ENCODE measurements at places on chromosomes 6 and 20.

DNA sequence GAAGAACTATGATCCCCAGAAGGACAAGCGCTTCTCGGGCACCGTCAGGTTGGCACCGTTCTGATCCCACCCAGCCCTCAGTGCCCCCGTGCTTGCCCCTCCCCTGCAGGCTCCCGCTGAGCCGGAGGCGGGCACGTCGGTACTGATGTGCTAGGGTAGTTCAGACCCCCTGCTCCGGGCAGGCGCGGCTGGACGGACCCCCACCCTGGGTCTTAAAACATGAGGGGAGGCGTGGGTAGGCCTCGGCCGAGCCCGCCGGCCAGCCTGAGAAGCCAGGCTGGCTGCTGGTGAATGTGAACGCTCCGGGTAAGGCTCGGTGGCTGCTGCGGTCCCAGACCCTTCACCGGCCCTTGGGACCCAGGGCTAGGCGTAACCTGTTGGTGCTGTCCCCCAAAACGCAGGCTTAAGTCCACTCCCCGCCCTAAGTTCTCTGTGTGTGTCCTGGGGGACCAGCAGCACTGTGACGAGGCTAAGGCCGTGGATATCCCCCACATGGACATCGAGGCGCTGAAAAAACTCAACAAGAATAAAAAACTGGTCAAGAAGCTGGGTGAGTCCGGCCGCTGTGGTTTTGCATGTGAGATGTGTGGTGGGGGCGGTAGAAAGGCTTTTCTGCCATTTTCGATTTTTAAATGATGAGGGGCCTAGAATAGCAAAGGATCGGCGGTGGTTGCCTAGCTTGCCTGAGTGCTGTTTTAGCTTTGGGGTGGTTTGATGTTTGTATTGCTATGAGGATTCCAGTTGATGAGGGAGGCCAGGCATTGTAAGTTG is 964 bp downstream of the RPL10A start:
- no peak for DNase-seq
- peaks cover 39% of the 10 kb centered on the region for H3K36me3 ChIP-seq
- no peaks in the 10 kb centered on the region for H3K27me3 ChIP-seq

DNA sequence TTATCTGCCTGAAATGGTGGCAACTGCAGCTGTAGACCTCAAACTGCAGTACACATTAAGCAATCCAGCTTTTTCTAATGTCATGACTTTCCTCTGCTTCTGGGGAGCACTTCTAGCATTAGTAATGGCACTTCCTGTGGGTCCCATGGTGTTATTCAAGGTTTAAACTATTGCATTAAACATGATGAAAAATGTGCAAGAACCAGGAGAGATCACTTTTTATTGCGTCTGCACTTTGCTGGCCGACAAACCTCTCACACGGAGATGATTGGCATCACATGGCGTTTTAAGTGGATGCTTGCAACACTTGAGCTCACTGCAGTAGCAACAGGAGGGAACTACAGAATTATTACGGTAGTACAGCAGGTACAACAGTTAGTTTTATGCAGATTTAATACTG is 148.4 kb downstream of the HIVEP2 start:
- peak overlapping the region; percentile 66 for H3K27ac ChIP-seq
- no peaks in the 10 kb centered on the region for H3K27me3 ChIP-seq
- peak overlapping the region; percentile 18 for H3K4me3 ChIP-seq
- peaks cover 4% of the 10 kb centered on the region for H3K36me3 ChIP-seq
- peaks cover 62% of the 10 kb centered on the region for H3K4me1 ChIP-seq
- DNase-seq = no peak

GRCh38 chr6:147135211-147135681 is 69.0 kb upstream of the STXBP5 start:
- no peak for DNase-seq
- no peaks in the 10 kb centered on the region for H3K4me1 ChIP-seq
- no peak overlapping the region for H3K27ac ChIP-seq
- no peak overlapping the region for H3K4me3 ChIP-seq

DNA sequence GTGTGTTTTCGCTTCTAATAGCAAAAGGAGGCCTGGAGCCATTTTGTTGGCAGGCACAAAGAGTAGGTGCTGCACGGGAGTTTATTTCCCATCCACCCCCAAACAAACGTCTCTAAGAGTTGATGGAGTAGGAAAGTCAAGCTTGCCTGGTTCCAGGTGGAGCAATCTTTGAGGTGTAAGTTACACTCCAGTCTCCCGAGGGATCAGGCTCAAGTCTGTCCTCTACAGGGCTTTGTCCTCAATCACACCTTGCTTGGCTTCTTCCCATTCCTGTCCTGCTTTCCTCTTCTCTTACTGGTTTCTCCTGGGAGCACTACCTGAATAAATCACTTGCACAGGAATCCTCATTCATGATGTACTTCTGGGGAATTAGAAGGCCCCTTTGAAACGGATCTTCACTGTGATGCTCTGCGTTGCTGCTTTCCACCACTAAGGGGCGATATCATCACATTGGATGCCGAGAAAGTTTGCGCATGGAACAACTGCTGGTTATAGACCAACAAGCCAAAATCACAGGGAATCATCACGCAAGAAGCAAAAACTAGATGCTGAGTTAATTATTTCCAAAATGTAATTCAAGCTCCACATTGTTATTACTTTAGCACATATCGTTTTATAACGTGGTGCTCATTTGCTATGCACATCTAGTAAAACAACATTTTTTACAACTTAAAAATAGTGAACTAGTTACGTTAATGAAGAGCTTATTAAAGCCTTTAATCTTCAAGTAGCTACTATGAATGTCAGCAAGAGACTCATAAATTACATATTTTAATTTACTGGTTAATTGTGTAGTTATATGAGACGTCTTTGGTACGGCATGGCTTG is 156.8 kb downstream of the DNAH8 start:
- peaks cover 32% of the 10 kb centered on the region for H3K4me1 ChIP-seq
- no peak overlapping the region for H3K4me3 ChIP-seq
- H3K27me3 ChIP-seq = peaks cover 16% of the 10 kb centered on the region
- DNase-seq = peak; percentile 64
- no peak overlapping the region for H3K27ac ChIP-seq

GRCh38 chr20:13245250-13245723 is 24.2 kb downstream of the ISM1 start:
- no peak overlapping the region for H3K27ac ChIP-seq
- no peak overlapping the region for H3K4me3 ChIP-seq
- peaks cover 7% of the 10 kb centered on the region for H3K27me3 ChIP-seq
- DNase-seq = no peak

DNA sequence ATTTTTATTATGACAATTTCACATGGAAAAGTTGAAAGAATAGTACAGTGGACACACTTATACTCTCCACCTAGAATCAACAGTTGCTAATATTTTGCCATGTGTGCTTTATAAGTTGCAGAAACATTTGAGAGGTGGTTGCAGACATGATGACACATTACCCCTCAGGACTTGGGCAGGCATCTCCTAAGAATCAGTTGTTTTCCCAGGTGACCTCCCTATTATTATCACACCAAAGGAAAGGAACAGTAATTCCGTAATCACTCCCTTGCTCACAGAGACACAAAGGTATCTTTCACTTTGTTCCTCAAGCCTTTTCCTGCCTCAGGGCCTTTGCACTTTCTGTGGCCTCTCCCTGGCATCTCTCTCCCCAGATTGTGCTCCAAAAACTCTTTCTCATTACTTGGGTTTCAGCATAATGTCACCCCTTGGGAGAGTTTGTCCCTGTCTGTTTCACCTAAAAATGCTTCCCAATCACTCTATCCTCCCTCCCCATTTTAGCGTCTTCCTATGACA is 5.9 kb upstream of the SULF2 start:
- H3K4me1 ChIP-seq = peaks cover 3% of the 10 kb centered on the region
- no peaks in the 10 kb centered on the region for H3K36me3 ChIP-seq
- no peak overlapping the region for H3K4me3 ChIP-seq
- H3K27ac ChIP-seq = no peak overlapping the region
- H3K27me3 ChIP-seq = peaks cover 44% of the 10 kb centered on the region
- DNase-seq = no peak

- H3K27me3 ChIP-seq = no peaks in the 10 kb centered on the region
- no peak overlapping the region for H3K27ac ChIP-seq
- no peak for DNase-seq
- peaks cover 12% of the 10 kb centered on the region for H3K4me1 ChIP-seq
Measured at GRCh38 chr6:73302339-73302738, 39.3 kb upstream of the KHDC1 start.

GRCh38 chr6:43768506-43768860 is 1.5 kb upstream of the VEGFA start:
- no peak overlapping the region for H3K27ac ChIP-seq
- peaks cover 8% of the 10 kb centered on the region for H3K36me3 ChIP-seq
- DNase-seq = no peak
- no peaks in the 10 kb centered on the region for H3K27me3 ChIP-seq
- H3K4me3 ChIP-seq = no peak overlapping the region
- peaks cover 20% of the 10 kb centered on the region for H3K4me1 ChIP-seq

DNA sequence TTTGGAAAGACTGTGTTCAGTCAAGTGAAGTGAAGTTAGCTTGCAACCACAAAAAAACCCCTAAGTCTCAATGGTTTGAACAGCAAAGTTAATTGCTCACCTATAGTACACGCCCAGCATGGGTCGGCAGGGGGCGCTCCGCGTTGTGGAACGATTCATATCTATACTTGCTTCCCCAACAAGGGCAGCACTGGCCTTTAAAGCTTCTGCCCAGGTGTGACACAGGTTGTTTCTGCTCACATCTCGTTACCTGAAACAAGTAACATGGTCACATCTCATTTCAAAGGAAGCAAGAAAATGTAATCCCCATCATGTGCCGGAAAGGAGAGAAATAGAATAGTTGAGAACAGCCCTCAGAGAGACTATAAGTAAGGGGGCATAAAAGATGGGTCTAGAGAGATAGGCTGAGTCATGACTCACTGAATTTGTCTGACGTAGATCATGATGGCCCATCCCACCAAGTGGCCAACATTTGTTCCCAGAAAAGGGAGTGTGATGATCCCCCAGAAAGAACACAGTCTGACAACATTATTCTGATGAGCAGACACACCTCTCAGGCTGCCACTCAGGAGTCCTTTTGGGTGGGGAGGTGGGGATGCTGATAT is 29.0 kb downstream of the HNF4A start:
- H3K27ac ChIP-seq = no peak overlapping the region
- peak; percentile 86 for DNase-seq
- peaks cover 8% of the 10 kb centered on the region for H3K27me3 ChIP-seq
- H3K4me1 ChIP-seq = peaks cover 15% of the 10 kb centered on the region
- H3K36me3 ChIP-seq = no peaks in the 10 kb centered on the region

DNA sequence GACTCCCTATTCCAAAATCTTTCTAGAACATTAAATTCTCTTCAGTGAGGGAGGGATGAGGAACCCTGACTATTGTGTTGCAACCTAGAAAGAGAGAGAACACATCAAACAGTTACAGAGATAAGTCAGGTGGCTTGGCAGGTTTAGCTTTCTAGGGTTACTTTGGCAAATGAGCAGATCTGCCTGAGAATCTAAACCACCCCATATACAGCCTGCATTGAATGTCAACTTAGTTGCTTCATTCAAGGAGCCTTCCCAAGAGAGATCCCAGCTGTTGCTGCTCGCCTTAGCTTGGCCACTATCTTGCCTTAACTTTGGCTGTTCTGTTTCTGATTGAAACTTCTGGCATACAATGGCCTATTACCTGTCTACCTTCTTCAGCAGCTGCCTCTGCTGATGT is 74.7 kb upstream of the TCF21 start:
- H3K27ac ChIP-seq = no peak overlapping the region
- H3K27me3 ChIP-seq = peaks cover 34% of the 10 kb centered on the region
- DNase-seq = no peak
- peaks cover 12% of the 10 kb centered on the region for H3K4me1 ChIP-seq
- H3K4me3 ChIP-seq = no peak overlapping the region

DNA sequence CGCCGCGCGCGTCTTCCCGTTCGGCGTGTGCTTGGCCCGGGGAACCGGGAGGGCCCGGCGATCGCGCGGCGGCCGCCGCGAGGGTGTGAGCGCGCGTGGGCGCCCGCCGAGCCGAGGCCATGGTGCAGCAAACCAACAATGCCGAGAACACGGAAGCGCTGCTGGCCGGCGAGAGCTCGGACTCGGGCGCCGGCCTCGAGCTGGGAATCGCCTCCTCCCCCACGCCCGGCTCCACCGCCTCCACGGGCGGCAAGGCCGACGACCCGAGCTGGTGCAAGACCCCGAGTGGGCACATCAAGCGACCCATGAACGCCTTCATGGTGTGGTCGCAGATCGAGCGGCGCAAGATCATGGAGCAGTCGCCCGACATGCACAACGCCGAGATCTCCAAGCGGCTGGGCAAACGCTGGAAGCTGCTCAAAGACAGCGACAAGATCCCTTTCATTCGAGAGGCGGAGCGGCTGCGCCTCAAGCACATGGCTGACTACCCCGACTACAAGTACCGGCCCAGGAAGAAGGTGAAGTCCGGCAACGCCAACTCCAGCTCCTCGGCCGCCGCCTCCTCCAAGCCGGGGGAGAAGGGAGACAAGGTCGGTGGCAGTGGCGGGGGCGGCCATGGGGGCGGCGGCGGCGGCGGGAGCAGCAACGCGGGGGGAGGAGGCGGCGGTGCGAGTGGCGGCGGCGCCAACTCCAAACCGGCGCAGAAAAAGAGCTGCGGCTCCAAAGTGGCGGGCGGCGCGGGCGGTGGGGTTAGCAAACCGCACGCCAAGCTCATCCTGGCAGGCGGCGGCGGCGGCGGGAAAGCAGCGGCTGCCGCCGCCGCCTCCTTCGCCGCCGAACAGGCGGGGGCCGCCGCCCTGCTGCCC is 1.1 kb downstream of the SOX4 start:
- H3K27ac ChIP-seq = peak overlapping the region; percentile 50
- H3K36me3 ChIP-seq = peaks cover 5% of the 10 kb centered on the region
- peaks cover 32% of the 10 kb centered on the region for H3K4me1 ChIP-seq
- H3K4me3 ChIP-seq = peak overlapping the region; percentile 39
- H3K27me3 ChIP-seq = peaks cover 53% of the 10 kb centered on the region
- peak; percentile 48 for DNase-seq

GRCh38 chr6:26295691-26296555 is 69.1 kb upstream of the BTN3A2 start:
- peaks cover 9% of the 10 kb centered on the region for H3K27me3 ChIP-seq
- no peak for DNase-seq
- no peak overlapping the region for H3K27ac ChIP-seq
- H3K4me1 ChIP-seq = peaks cover 36% of the 10 kb centered on the region

DNA sequence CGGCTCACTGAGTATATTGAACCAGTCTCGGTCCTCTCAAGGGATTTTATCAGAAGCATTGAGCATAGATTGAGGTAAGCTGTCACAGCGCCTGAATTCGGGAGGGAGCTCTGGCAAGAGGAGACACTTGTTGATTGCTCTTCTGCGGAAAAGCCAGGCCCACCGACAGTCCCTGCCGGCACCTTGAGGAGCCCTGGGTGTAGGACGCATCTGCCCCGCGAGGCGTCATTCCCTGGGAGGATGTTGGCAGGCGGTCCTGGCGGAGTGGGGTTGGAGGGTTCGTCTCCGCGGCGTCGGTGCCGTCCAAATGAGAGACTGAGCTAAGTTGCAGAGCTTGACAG is 843 bp downstream of the FBXO9 start:
- peak; percentile 46 for DNase-seq
- H3K4me3 ChIP-seq = peak overlapping the region; percentile 90
- no peaks in the 10 kb centered on the region for H3K36me3 ChIP-seq
- no peaks in the 10 kb centered on the region for H3K27me3 ChIP-seq

Measured in activated T-cell treated with anti-CD3 and anti-CD28 coated beads, Interleukin-2, amount 50 U/mL, for 72 hours (primary cell).